ENCODE measurements at places on chromosomes 13 and 19.
A peak's percentile ranks its signal among the peaks of the same experiment; 100 is the strongest.

GRCh38 chr19:51137792-51138425, 4.2 kb upstream of the SIGLEC7 start:
- no peak for DNase-seq

DNA sequence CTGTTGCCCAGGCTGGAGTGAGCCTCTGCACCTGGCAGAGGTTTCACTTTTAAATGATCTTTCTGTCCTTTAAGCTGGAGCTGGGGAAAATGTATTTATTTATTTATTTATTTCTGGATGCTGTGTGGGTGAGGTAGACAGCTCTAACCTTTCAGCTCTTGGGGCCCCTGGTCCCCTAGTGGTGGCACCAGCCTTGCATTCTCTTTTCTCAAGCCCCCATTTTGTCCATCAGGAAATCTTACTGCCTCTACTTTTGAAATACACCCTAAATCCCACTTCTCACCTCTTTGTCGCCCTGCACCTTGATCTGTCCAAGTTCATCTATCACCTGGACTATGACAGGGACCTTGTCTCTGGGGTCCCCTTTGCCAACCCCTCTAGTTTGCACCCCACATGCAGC, 2.1 kb upstream of the B9D2 start:
- no peak for DNase-seq

- no peak for DNase-seq
These were observed 18.2 kb upstream of the PLAUR start for GRCh38 chr19:43688059-43688701.

GRCh38 chr19:4066682-4067395, at the start of gene ZBTB7A:
ZBTB7A (minus strand) TSS chr19:4066899; CDS start chr19:4055232, 11,667 bp downstream.
- DNase-seq: no peak

DNA sequence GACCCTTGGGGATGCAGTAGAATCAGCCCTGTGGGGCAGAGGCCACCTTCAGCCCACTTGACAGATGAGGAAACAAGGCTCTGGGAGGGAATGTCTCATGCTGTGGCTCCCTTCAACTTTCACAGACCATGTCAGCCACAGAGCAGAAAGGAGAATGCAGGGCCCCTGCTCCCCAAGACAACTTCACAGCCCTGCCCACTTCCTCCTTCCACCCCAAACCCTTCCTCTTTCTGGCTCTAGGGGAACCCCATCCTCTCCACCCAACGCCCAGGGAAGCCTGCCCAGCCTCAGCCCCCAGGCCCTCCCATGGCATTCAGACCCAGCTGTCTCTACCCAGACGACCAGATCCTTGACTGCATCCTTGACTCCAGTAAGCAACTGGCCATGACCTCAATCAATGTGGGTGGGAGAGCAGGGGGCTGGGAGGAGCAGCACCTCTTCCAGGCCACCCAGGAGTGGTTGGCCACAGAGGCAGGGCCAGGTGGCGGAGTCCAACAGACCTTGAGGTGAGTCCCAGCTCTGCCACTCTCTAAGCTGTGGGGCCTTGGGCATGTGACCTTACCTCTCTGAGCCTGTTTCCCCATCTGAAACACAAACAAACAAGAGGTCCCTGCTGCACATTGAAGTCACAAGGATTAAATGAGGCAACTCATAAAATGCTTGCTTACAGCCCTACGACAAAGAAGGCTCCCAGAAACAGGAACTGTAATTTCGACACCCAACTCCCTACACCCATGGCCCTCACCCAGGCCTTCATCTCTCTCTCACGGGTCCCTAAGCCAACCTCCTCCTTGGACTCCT, 15.8 kb downstream of the DEDD2 start:
- DNase-seq: no peak

- peak; percentile 56 for DNase-seq
These were observed 15.4 kb downstream of the SSC5D start for GRCh38 chr19:55503502-55504251.

- DNase-seq: no peak
These were observed at the start of gene EBI3 for GRCh38 chr19:4229179-4229931. EBI3 (plus strand) TSS chr19:4229523; CDS start chr19:4229551, 28 bp downstream.

GRCh38 chr19:17766543-17767131, 15.4 kb downstream of the FCHO1 start:
- peak; percentile 58 for DNase-seq

DNA sequence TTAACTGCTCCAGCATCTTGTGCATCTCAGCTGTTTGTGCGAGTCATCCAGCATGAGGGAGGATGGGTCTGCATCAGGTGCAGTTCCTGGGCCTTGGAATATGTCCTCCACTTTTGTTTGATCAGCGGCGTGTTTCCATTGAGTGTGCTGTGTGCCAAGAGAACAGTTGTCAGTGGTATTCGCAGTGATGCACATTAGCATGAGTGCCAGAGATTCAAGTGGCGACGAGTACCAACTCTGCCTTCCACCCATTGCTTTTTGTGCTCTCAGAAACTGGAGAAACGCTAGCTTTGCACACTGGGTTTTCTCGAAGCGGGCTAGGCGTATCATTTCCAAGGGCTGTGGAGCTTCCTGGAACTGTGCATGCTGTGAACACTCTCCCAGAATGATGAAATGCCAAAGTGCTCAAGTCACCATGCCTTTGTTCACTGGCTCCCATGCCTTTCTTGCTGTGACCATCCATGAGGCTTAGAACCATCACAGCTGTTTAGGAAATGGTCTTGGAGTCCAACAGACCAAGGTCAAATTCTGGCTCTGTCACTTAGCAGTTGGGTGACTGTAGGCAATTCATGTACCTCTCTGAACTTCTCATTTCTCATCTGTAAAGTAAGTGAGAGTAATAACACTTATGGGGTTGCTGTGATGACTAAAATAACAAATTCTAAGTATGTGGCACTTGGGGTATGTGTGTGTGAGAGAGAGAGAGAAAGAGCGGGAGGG, 18.4 kb downstream of the LRCH1 start:
- no peak for DNase-seq

DNA sequence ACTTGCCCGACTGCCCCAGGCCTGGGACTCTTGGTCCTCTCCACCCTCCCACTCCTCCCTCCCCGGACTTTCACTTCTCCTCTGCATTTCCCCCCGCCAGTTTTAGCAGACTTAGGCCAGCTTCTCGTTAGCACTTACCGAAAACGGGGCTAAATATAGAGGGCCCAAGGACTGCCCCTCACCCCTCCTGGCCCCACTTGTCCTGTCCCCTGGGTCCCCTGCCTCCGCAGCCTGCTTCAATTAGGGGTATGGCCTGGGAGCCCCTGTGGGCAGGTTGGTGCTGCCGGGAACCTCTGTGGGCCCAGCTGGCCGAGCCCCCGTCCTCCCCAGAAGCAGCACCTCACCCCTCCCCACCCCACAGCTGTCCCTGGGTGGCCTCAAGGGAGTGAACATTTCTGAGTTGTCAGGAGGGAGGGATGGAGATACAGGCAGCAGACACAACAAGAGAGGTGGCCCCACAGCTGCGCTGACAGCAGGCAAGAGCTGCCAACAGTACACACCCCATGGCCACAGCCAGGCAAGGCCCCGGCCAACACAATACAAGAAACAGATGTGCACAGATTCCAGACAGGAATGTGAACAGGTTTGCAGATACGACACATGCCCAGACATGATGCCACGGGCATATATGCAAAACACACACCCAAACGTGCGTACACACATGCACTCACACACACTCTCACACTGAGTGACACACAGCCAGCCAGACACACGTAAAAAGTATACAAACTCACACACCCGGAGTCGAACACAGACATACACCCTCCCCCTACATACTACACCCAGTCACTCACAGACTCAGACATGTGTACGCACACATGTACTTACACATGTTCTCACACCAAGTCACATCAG, 2.6 kb downstream of the POU2F2 start:
- no peak for DNase-seq

DNA sequence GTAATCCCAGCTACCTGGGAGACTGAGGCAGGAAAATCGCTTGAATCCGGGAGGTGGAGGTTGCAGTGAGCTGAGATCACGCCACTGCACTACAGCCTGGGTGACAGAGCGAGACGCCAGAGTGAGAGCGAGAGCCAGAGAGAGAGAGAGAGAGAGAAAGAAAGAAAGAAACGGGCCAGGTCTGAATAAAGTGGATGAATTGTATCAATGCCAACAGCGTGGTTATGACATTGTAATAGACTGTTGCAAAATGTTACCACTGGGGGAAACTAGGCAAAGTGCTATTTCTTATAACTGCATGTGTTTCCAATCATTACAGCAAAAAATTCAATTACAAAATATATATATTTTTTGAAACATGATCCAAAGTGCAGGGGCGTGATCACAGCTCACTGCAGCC, 11.8 kb upstream of the BTBD2 start:
- no peak for DNase-seq

DNA sequence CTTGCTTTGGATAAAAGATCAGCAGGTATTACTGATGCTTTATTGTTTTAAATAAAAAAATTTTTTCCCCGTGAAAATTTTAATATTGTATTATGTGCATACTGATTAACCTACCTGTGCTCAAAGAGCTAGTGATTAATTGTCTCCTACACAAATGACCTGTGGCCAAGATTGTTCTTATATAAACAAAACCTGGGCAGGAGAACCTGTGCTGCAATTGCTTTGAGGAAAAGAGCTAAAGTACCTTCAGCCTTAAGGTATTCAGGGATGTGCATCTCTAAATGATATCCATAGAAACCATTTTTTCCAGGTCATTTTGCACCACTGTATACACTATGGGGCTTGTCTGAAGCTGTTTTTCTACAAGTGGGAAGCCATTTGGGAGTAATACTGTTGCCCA, 1.2 kb downstream of the FRY start:
- no peak for DNase-seq

DNA sequence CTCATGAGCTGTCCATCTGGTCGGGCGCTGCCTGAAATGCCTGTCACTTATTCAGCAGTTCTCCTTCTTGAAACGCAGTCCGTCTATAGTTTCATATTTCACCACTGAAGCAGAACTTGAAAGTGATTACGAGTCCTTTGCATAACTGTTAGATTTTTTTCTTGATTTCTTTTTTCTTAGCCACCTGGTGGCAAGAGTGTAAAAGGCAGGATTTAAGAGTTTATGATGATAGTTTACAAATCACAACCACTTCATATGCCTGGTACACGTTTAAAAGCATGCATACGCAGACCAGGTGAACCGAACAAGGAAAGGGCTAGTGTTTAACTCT, 45.8 kb downstream of the GGACT start:
- no peak for DNase-seq

- DNase-seq: no peak
These were observed 820.6 kb downstream of the PCDH17 start for GRCh38 chr13:58452123-58452623.

GRCh38 chr13:30113983-30114570, 193.3 kb downstream of the KATNAL1 start:
- no peak for DNase-seq

- no peak for DNase-seq
These were observed 26.7 kb downstream of the SPATA13 start for GRCh38 chr13:24187185-24187584.

GRCh38 chr13:79604752-79605151, 123.8 kb downstream of the NDFIP2 start:
- DNase-seq: no peak

DNA sequence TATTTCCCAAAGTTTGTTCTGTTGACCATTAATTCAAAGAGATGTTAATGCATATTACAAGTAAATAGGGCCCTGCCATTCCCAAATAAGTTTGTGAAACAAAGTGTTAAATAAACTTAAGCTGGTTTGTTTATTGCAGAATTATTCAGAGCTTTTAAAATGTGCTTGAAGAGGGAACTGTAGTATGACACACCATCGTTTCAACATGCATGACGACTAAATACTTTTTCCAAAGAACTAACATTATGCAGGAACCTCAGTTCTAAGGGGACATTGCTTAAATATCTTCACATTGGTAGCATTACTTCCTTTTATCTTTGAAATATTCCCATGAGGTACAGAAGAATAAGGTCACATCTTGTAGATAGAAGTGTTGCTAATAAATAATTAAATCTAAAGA, 14.6 kb downstream of the LHFPL6 start:
- no peak for DNase-seq

- no peak for DNase-seq
These were observed 15.2 kb downstream of the DACH1 start for GRCh38 chr13:71851498-71852409.

GRCh38 chr19:19508217-19508616, 7.1 kb downstream of the TSSK6 start:
- DNase-seq: no peak

- DNase-seq: no peak
These were observed 21.8 kb upstream of the KBTBD7 start for GRCh38 chr13:41216160-41216559.

GRCh38 chr13:53142306-53142705, 113.7 kb downstream of the OLFM4 start:
- no peak for DNase-seq

GRCh38 chr13:75581874-75582640, 32.5 kb downstream of the UCHL3 start:
- DNase-seq: no peak

GRCh38 chr13:95137096-95137495, 164.2 kb downstream of the ABCC4 start:
- DNase-seq: no peak

DNA sequence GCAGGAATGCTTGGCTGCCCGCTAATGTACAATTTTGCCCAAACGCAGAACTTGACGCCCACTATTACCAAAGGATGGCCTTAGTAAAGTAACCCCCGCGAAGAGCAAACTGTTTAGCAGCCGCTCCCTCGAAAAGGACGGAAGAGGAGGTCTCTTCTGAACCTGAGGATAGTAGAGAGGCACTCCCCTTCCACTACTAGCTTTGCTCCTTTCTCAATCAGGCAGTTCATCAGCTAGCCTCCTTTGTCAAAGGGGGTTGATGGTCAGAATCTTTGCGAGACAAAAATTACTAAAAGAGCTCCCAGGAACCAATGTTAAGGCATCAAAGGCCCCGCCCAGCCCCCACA, 534 bp downstream of the CAB39L start:
- no peak for DNase-seq

DNA sequence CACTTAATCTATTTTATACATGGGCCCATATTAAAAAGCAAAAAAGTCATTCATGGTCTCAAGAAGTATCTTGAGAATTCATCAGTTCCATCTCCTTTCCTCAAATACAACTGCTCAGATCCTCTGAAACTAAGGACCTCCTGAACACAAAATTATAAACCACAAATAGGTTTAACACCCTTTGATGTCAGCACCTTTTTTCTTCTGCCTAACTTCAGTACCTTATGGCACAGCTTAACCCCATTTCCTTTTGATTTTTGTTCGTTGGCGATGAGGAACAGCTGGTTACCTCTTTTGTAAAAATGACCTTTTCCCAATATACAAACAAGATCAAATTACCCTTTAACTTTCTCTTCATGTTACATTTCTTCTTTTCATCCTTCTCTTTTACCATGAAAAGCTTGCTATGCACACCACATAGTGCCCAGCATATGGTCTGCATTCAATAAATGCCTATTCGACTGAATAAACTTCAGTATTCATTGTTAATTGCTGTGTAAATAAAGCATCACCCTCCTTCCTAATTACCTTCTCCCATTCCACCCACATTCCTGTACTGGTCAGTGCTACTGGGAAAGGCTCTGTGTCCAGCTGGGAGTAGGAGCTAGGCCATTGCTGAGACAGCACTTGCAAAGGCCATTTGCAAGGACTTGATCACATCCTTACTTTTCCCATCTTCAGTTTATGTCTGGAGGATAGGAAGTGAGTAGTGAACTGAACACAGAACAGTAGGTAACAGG, 317.9 kb downstream of the SHISA2 start:
- DNase-seq: no peak

- DNase-seq: no peak
These were observed 104.7 kb downstream of the DCLK1 start for GRCh38 chr13:36026531-36026930.
